Osteocyte (in vitro differentiated cells): ENCODE measurements at places on chromosomes 5 and 9.
A peak's percentile ranks its signal among the peaks of the same experiment; 100 is the strongest.

GRCh38 chr9:107594908-107595530, 105.5 kb upstream of the KLF4 start:
- DNase-seq, result no peak

DNA sequence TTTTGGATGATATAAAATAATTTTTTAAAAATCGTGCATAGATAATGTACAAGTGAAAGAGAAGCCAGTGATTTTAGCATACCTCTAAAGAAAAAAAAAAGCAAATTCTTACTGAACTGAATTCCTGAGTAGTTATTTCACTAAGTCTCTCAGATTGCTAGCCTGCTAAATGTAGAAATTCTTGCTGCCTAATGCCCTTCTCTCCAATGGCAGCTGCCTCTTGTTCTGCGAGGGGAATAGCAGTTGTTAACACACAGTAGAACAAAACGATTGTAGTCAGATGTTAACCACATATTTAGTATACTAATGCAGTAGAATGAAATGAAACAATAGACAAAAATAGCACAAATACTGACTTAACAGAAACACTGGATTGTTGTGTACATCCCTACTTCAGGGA, 26.8 kb downstream of the SMAD5 start:
- DNase-seq, result no peak

GRCh38 chr5:131416729-131417128, 152.9 kb downstream of the CDC42SE2 start:
- DNase-seq, result no peak

DNA sequence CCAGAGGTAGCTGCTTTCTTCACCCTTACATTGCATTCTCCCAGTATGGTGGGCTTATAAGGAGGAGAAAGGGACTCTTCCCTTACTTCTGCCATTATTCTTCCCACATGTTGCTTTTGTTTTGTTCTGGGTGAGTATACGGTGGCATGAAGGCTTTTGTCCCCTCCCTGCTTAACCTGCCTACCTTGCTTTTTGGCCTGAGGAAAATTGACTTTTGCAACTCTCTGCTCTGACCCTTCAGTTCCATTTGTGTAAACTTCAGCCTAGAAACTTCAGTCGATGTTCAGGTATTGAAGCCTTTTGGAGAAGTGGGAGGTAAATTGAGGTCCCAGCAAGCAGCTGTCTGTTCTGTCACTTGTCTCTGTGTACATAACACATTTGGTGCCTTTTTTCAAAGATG, 110.2 kb downstream of the PCSK1 start:
- DNase-seq, result no peak

GRCh38 chr5:36360307-36360706, 58.6 kb upstream of the RANBP3L start:
- no peak for DNase-seq

GRCh38 chr9:120923620-120924328, 2.8 kb downstream of the TRAF1 start:
- no peak for DNase-seq

- DNase-seq, result no peak
Observed at GRCh38 chr5:172164769-172165212, 23.2 kb downstream of the STK10 start.

- DNase-seq, result no peak
Observed at GRCh38 chr9:81558091-81558830, 131.1 kb downstream of the TLE1 start.

DNA sequence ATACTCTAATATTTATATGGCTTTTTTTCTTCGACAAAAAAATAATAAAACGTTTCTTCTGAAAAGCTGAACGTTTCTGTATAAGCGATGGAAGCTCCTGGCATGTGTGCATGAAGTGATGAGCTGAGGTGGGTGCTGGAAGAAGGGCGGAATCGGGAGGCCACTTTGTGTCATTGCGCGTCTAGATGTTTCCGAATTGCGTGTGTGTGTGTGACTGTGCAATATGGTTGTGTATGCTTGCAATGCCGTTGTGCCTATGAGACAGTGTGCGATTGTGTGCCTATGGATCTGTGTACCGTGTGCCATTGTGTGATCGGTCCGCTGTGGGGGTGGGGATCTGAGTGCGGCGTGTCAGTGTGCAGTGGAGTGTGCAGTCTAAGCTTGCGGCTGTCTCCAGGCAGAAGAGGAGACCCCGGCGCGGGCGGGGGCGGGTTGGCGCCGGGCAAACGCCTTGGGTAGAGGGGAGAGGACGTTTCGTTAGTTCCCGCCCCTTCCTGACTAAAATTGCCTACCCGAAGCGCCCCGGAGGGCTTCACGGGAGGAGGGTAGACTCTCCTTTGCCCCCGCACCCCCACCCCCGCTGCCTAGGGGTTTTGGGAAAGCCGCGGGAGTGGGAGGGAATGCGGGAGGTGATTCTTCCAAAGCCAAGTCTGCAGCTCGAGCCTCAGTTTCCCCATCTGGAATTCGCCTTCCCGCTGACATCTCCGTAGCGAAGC, 24.2 kb downstream of the PCDHGC5 start:
- DNase-seq, result no peak

DNA sequence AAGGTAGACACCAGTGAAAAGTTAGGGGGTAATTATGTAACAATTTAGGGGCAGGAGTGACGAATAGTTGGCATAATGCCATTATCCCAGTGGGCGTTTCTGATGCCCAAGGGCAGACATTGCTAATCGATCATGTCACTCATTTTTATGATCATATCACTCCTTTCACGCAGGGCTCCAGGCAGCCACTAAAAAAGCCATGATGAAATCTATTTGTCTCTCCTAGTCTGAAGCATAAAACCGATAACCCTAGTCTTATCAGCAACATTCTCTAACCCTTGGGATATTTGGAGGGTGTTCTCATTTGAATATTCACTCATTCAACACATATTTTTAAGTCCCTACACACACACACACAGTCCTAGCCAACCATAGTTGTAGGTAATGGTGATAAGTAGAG, 114.9 kb downstream of the NMUR2 start:
- no peak for DNase-seq

GRCh38 chr5:155332618-155333017, 319.1 kb downstream of the KIF4B start:
- no peak for DNase-seq

- peak; percentile 10 for DNase-seq
Observed at GRCh38 chr5:132289097-132289496, 5.1 kb upstream of the SLC22A4 start.

DNA sequence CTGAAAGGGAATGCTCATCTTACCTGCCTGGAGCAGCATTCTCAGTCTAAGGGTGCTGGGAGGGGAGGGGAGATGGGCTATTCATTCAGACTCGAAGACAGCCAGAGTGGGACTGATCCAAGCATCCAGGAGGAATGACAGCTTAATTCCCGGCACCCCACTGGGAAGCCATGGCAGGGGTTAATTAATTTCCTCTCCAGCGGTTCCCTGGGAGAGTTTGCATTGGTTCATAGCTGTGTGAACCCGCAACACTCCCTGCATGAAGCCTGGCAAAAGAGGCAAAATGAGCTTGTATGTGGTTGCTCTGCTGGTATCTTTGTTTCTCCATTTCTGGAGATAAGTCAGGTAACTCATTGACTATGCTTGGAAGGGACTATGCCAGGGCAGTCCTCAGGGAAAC, 401.0 kb upstream of the SLC24A2 start:
- DNase-seq, result no peak

DNA sequence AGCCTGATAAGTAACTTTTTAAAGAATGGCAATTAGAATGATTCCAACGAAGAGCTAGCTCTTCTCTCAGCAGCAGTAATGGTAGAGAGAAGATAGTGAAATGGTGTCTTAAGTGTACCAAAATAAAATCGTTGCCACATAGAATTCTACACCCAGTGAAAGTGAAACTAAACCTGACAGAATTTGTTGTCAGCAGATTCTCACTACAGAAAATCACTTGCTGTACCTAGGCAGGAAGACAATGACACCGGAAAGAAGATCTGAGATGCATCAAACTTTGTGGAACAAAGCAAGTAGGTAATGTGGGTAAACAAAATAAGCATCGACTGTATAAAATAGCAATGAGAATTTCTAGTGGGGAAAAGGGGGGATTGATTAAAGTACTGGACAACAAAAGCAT, 20.7 kb upstream of the EBF1 start:
- no peak for DNase-seq

- DNase-seq, result no peak
Observed at GRCh38 chr9:126581893-126582292, 31.8 kb upstream of the LMX1B start.

DNA sequence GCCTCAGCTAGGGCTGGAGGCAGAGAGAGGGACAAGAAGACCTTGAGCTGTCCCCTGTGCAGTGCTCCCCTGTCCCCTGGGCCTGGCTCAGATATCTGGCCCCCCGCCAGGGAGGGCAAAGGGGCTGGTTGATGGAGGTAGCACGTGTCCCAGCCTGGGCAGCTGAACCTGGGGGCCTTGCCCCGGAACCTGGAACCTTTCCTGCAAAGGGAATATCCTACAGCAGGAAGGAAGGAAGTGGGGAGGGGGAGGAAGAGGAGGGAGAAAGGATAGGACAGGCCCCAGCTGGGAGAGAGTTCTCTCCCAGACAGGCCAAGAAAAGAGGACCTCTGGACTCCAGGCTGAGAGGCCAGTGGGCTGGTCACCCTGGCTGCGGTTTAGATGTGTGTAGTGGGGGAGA, 27.6 kb upstream of the PSD2 start:
- DNase-seq, result no peak

DNA sequence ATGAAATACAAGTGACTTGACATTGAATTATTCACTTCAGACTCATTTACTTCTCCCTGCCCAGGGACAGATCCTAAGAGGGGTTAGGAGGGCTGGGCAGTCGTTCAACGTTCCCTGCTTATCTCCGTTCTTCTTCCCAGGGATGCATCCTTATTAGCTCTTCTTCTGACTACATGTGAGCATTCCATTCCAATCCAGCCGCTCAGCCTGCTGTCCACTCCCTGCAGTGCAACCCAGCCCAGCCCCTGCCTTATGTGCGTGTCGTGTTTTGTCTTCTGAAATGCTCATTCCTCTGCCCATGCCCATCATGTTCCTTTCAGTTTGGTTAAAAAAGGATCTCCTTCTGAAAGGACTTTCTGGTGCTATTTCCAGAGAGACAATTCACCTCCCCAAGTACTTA, 64.7 kb upstream of the PALM2AKAP2 start:
- no peak for DNase-seq

GRCh38 chr5:140631831-140632365, 1.1 kb downstream of the CD14 start:
- DNase-seq, result no peak

- no peak for DNase-seq
Observed at GRCh38 chr5:40479939-40480338, 199.8 kb upstream of the PTGER4 start.

DNA sequence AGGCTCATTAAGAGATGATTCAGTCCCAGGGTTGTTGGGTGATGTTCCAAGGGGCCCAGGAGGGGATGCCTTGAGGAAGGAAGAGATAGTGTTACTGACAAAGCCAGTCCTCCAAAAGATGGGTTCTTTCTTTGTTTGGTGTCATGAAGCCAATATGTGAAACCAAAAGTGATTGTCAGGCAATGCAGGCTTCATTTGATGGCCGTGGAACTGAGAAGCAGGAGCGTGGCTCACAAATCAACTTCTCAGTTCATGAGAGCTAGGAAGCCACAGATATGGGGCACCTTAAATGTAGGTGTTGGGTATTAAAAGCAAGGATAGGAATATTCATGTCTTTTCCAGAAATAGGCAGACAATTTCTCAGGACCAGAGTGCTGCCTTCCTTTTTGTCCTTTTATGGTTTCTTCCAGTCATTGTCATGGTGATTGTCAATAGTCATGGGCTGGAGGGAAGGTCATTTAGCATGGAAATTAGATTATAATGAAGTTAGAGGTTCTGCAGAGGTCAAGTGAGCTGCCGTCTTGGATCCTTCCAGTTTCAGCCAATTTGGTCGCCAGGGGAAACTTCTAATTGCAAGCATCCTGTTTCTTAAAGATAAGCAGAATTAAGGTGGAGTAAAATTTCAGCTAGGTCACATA, 393.0 kb downstream of the NTRK2 start:
- DNase-seq, result no peak

DNA sequence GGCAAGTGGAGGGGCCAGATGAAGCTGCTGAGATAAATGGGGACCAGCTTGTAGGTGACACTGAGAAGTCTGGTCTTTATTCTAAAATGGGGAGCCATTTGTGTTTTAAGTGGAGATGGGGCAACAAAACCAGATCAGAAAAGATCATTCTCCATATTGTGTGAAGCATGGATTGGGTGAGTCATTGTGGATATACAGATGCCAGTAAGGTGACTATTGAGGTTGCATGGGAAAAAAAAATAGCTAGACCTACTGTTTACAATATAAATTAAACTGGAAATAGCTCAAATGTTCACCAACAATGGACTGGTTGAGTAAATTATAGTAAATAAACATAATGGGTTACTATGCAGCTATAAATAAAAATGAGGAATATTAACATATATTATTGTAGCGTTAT, 5.4 kb upstream of the MAP1B start:
- no peak for DNase-seq

DNA sequence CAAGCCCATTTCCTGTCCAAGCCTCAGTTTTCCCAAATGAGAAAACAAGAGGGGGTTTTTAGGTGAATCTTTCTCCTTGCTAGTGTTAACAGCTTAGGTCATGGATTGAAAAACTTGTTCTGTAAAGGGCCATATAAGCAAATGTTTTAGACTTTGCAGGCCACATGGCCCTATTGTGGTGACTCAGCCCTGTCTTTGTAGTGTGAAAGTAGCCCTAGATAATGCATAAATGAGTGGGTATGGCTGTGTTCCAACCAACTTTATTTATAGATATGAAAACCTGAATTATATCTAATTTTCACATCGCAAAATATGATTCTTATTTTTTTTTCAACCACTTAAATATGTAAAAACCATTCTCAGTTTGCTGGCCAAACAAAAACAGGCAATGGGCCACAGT, 6.9 kb upstream of the BARX1 start:
- no peak for DNase-seq

GRCh38 chr5:103210952-103211351, 47.6 kb upstream of the MACIR start:
- DNase-seq, result no peak

- no peak for DNase-seq
Observed at GRCh38 chr9:138020795-138021182, 143.2 kb downstream of the CACNA1B start.

DNA sequence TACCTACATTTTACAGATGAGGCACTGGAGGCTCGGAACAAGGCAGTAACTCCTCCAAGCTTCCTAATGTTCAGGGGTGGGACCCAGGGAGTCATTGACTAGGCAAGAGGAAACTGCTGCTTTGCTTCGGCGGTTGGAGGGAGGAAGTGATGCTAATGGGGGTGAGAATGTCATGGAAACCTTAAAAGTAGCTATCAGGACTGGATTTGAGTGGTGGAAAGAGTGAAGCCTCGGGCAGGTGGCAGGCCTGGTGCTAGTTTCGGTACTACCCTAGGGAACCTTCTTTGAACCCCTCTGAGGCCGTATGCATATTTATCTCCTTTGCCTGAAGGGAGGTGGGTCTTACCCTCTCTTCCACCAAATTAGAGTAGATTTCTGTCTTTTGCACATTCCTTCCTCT, 1.6 kb downstream of the BSPRY start:
- DNase-seq, result no peak

- no peak for DNase-seq
Observed at GRCh38 chr9:73527521-73527920, 375.9 kb downstream of the ANXA1 start.

GRCh38 chr9:127506117-127506813, 55.0 kb downstream of the LRSAM1 start:
- DNase-seq, result no peak
